ENCODE measurements at places on chromosomes 6 and 20. TPM values are rescaled to one million over a fixed set of nuclear protein-coding genes. Genes with fewer than 3 reads are reported as not detected.

- no peak for DNase-seq
These were observed 1.1 kb upstream of the RAET1E start for GRCh38 chr6:149898966-149899365.

DNA sequence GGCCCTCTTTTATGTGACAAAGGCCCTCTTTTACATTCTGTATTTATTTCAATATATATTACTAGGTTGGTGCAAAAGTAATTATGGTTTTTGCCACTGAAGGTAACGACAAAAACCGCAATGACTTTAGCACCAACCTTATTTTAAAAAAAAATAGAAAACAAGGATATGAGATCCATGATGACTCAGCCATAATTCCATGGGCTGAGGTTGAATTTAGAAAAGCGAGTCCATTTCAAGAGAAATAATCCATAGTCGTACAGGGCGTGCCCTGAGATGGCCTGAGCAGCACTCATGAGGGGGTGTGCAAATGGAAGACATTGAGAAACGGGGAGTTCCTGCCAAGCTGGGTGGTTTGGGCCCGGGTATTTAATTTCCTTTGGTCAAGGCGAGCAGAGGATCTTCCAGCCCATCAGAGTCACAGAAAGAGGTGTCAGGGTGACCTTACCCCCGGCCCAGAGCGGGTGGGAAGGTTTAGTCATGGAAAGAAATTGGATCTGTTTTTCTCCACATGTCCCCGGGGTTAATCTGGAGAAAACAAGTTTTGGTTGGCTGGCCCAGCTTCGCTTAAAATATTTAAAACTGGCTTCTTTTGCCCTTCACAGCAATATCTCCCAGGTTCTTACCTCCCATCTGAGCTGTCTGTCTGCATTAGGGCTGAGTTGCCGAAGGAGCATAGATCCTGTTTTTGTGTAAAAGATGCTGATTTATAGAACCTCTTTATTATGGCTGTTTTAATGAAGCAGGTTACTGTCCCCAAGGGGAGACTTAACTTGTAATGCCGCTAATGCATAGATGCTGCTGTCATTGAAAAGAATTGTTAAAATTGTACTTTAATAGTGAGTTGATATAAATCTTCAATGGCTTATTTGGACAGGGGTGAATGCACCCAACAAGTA lies 255.6 kb downstream of the PREX1 start:
- peak; percentile 53 for DNase-seq

DNA sequence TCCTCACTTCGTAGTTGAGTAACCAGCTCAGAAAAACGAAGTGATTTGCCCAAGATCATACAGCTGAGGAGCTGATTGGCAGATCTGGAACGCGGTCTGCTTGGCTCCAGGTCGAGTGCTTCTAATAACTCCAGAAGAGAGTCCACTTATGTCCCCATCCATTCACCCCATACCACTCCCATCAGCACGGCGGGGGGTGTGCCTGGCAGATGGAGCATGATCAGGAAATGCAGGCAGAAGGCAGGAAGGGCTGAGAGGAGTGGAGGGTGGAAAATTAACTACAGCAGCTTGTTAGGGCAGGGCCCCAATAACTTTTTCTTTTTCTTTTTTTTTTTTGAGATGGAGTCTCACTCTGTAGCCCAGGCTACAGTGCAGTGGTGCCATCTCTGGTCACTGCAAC lies 15.0 kb downstream of the FITM2 start:
- DNase-seq, result no peak

DLGAP4 gene
- total RNA-seq, result 17.4 TPM

DNA sequence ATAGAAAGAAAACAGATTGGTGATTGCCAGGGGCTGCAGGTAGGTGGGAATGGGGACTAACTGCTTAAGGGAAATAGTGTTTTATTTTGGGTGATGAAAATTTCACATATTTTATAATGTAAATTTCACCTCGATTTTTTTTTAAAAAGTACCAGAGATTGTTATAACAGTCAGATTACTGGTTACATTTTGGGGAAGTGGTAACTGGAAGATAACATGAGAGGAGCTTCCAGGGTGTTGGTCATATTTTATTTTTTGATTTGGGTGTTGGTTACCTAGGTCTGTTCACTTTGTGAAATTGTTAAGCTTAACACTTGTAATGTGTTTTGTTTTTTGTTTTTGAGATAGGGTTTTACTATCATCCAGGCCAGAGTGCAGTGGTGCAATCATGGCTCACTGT lies 17.2 kb upstream of the CRIP3 start:
- no peak for DNase-seq

DNA sequence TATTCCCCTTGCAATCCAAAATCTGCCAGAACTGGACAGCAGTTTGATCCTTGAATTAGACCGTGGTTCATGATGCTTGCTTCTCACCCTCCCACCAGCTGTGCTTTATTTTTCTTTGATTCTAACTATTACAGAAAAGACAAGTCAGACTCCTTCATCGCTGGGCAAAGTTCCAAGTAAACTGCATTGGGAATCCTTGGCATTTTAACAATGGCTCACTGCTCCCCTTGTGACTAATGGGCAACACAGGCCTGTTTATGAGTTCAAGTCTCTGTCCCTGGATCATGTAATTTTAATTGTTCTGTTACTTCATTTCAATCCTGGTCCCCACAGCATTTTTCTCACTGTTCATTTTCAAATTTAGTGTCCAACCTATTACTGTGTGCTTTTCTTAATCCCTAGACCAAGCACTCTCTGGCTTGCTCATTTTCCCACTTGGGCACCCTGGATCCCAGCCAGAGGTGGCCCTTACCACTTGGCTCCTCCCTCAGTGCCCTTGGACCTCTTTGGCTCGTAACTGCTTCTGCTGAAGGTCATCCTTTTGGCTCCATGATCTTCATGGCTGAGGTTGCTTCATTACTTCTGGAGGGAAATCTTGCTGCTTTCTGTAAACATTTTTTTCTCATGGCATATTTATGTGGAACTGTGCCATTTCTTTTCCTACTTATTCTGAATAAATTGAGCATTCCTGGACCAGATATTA lies 32.8 kb downstream of the PSMB9 start:
- DNase-seq, result peak; percentile 73

DNA sequence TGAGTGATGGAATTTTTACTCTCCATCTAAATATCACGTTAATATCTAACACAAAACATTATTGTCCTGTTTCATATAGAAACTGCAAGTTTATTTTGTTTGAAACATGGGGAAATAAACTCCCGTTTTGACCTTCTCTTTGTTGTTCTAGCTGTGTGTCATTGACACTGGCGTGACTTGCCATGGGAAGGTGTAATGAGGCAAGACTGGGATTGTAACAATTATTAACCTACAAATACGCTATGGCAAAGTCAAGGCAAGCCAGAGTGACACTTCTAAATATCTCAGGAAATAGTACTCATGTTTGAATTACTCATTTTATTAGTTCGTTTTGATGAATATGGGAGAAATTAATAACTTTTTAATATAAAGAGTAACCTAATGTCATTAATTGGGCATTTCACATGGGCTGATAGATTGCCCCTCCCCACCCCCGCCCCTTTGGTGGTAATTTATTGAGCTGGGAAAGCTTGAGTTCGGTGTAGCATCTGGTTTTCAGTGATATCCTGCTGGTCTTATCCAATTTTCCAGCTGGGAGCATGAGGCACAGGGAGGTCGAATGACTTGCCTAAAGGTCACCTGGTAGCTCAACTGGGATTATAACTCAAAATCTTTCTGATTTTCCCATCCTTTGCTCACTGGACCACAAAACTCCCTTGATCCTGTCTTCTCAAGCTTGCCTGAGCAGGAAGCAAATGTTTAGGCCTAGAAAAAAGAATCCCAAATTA lies 380.6 kb upstream of the JAG1 start:
- DNase-seq, result no peak

GRCh38 chr20:38477747-38478146 lies 5.1 kb downstream of the RALGAPB start:
- no peak for DNase-seq

GRCh38 chr6:124260337-124260736 lies 456.7 kb downstream of the NKAIN2 start:
- DNase-seq, result no peak

HRH3 gene
- not detected for total RNA-seq

DNA sequence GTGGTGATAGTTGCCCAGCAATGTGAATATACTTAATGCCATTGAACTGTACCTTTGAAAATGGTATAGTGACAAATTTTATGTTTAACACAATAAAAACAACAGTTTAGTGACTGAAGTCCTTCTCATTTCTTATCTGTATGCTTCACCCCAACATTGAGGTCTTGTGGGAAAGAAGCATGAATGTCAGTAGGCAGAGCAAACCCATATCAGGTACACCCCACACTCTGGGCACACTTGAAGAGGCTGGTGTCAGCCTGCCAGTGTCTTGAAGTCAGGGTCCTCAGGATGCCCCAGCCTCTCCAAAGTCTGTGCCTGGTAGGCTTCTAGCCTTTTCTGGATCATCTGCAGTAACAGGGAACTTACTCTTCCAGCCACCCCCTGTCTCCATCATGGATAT lies 51.2 kb downstream of the CD164 start:
- no peak for DNase-seq

DNA sequence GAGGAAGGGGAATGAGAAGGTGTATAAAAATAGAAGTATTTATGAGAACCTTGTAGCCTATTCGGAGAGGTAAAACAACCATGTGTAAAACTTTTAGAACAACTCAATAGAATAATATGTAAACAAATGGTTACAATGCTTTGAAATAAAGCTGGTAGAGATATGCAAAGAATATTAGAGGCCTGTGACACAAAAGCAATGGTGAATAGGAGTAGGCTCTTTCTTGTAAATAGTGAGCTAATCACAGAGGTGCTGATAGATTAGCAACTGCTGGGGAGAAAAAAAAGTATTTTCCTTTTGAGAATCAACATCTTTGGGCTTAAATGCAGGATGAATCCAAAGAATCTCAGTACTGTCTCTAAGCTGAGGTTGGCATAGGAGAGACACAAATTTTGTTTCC lies 7.0 kb downstream of the TMEM200A start:
- no peak for DNase-seq

GRCh38 chr6:110366256-110366655 lies 8.1 kb upstream of the METTL24 start:
- no peak for DNase-seq

- no peak for DNase-seq
These were observed 18.0 kb upstream of the TAF8 start for GRCh38 chr6:42032366-42032765.

- DNase-seq, result peak; percentile 98
These were observed 1.5 kb upstream of the MSH5 start for GRCh38 chr6:31737991-31738979.

GRCh38 chr6:51814418-51814817 lies 273.0 kb downstream of the PKHD1 start:
- no peak for DNase-seq

SLC22A2 gene
- total RNA-seq, result under 0.01 TPM

C6orf163 gene
- 2.7 TPM for total RNA-seq

ISM1 gene
- total RNA-seq, result 4.0 TPM

SMOC2 gene
- 10.6 TPM for total RNA-seq

Data from osteoblast (primary cell).